ENCODE measurements at places on chromosomes 5 and 9.

- no peak for DNase-seq
Measured at GRCh38 chr5:160188141-160189015, 40.9 kb upstream of the FABP6 start.

DNA sequence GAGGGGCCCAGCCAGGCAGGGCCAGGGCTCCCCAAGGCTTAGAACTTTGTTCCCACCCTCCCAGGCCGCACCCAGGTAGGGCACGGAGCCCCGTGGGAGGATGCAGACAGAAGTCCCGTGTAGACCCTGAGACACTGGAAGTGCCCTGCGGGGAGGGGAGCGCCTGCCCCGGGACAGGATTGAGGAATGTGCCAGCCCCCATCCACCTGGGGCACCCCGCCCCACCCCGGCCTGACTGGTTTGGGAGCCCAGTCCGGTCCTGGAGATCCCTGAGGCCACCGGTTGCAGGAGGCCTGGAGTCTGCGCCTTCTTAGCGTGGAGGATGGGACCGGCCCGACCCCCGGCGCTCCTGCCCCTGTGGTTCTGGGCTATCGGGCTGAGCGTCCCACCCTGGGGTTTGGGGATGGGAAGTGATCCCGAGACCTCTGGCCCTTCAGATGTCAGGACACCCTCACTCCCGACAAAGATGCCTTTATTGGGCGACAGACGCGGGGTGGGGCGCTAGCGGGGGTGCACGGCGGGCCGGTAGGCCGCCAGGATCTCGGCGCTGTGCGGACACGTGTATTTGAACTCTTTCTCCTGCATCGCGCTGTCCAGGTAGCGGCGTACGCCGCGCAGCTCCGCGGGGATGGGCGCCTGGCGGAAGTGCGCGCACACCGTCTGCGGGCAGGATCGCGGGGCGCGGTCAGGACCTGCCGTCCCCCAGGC, 2.0 kb downstream of the CLIC3 start:
- no peak for DNase-seq

DNA sequence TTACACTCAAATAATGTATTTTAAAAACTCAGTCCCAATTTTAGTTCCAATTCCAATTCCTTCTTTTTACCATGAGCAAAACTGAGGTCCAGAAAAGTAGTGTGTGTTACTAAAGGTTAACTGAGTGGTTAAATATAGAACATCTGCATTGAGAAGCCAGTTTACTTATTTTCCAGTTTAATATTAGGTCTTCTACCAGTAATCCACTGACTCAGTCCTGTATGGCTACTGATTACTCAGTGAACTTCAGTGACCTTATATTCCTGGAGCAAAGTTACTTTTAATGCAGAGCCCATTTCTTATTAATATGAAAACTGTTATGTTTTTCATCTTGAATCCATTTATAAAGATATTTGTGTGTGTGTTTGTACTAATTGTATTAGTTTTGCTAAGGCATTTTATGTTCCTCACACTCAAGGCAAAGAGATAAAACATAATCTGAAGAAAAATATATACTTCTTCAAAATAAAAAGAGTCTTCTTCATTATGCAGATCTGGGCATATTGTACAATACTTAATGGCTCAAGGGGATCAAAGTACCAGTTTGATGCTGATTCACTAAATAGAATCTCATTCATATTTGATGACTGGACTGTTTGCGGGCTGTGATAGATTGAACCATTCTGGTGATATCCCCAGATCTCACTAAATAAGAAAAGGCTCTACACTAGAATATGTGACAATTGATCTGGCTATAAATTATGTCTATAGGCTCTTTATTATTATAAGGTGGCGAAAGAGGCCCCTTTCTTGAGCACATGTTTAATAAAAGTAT, 60.8 kb downstream of the DMXL1 start:
- DNase-seq = no peak

- no peak for DNase-seq
Measured at GRCh38 chr5:66958980-66959641, 237.5 kb downstream of the CD180 start.

DNA sequence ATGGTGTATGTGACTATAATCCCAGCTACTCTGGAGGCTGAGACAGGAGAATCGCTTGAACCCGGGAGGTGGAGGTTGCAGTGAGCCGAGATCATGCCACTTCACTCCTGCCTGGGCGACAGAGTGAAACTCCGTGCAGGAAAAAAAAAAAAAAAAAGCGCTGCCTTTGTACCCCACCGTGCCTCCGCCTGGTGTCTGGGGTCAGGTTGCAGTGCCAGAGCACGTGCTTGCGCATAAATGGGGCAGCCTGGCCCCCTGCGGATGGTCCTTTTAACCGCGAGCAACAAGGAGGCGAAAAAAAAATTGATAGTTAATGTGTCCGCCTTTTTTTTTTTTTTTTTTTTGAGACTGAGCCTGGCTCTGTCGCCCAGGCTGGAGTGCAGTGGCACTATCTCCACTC, 6.3 kb upstream of the CCNB1 start:
- no peak for DNase-seq

DNA sequence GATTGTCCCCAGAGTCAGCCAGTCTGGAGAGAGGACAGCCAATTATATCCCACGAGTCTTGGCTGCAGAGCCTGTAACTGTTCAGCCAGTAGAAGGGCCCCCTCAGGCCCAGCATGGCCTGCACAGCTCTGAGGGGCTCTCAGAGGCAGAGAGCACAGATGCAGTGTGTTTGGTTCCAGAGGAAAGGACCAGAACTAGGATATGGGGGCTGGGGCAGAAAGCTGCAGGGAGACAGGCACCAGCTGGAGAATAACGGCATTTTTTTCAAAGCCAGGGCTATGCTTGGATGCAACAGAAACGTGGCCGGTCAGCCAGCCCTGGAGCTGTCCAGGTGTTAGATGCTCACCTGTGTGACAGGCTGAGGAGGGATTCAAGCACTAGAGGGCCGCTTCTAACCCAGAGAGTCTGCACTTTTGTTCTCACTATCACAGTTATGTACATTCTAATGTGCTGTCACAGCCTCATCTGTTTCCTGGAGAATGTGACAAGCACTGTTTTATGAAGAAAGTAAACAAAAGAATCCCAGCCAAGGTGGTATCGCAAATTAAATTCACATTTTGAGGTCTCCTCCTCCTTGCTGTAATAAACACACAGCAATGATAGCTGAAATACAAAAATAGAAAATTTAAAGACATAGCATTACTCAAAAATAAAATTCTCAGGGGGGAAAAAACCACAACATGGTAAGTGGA, 96.5 kb downstream of the GABBR2 start:
- DNase-seq = no peak

All from stimulated activated CD4-positive, alpha-beta T cell treated with anti-CD3 and anti-CD28 coated beads, Interleukin-4, amount 100 ng/mL, for 4 hours (primary cell).